ENCODE measurements at places on chromosomes 13 and 19. TPM values are rescaled to one million over a fixed set of nuclear protein-coding genes. Genes with fewer than 3 reads are reported as not detected.

DNA sequence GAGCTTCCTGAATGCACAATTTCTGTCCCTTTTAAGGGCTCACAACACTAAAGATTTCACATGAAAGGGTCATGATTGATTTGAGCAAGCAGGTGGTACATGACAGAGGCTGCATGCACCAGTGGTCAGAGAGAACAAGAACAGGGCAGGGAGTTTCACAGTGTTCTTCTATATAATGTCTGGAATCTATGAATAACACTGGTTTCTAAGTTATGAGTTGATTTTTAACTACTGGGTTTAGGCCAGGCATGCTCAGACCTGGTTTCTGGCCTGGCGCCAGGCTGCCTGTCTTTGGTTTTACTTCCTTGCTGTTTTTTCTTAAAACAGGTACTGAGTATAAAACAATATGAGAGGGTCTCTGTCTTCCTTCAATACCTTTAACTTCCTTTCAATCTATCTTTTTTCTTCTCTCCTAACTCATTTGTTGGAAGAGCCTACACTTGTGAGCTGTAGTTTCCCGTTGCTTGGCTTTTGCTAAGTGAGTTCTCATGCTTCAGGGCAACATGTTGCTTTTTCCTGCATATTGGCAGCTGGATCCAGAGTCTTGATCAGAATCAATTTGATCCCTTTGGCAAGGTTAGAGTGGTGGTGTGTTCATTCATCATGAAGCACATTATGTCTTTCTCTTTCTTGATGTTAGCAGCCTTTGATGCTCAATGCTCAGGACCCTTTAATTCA lies 38.5 kb upstream of the FGF14 start:
- H3K27ac ChIP-seq, result no peak overlapping the region
- H3K4me3 ChIP-seq, result no peak overlapping the region
- H3K36me3 ChIP-seq, result no peaks in the 10 kb centered on the region
- no peaks in the 10 kb centered on the region for H3K4me1 ChIP-seq
- H3K27me3 ChIP-seq, result no peaks in the 10 kb centered on the region
- DNase-seq, result no peak

Gene OVOL3
- polyA plus RNA-seq, result not detected

DNA sequence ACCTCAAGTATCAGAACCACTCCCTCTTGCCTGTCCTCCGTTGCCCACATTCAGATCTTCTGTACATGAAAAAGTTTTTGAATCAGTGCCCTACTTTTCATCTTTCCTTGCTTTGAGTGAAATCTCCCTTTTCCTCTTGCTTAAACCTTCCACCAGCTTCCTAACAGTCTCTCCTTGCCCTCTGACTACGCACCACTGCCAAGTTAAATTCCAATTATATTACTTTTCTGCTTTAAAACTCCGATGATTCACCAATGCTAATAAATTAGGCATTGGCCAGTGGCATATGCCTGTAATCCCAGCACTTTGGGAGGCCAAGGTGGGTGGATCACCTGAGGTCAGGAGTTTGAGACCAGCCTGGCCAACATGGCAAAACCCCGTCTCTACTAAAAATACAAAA lies 30.7 kb upstream of the RFXAP start:
- no peak for DNase-seq
- H3K4me1 ChIP-seq, result no peaks in the 10 kb centered on the region
- H3K36me3 ChIP-seq, result no peaks in the 10 kb centered on the region
- no peak overlapping the region for H3K27ac ChIP-seq

Gene SPTBN4
- polyA plus RNA-seq, result 0.20 TPM

Gene ZNF486
- 5.0 TPM for polyA plus RNA-seq

- no peak overlapping the region for H3K4me3 ChIP-seq
- DNase-seq, result no peak
- no peaks in the 10 kb centered on the region for H3K4me1 ChIP-seq
- H3K27me3 ChIP-seq, result no peaks in the 10 kb centered on the region
- no peak overlapping the region for H3K27ac ChIP-seq
Measured at GRCh38 chr13:50646070-50646469, 197.4 kb downstream of the DLEU7 start.

DNA sequence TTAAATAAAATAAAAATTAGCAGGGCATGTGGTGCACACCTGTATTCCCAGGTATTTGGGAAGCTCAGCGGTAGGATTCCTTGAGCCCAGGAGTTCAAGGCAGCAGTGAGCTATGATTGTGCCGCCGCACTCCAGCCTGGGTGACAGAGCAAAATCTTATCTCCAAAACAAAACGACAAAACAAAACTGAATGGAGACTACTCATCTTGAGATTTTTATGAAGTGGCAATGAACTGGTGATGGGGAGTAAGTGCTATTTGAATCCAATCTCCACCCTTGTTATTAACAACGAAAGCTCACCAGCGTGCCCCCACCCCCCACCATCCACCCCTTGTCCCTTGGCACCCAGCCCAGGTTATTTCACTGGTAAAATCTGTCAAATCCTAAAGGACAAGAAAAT lies 45.2 kb upstream of the URI1 start:
- no peaks in the 10 kb centered on the region for H3K36me3 ChIP-seq
- DNase-seq, result no peak
- no peaks in the 10 kb centered on the region for H3K27me3 ChIP-seq
- H3K4me3 ChIP-seq, result no peak overlapping the region
- no peak overlapping the region for H3K27ac ChIP-seq

Gene LHB
- polyA plus RNA-seq, result not detected

DNA sequence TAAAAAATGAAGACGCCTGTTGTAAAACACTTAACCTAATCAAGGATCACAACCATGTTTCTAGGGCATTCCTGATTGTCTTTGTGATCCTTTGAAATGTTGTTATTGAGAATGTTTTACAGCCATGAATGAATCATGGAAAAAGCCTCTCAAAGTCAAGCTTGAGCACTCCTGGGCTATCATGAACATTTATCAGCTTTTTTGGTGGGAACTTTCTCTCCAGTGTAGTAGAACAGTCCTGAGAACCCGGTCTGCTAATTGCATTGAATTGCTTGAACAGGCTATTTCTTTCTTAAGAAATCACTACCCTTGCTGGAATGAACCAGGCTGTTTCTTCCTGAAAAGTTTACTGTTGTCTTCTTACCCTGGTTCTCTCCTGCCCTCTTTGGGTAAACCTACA lies 516.5 kb downstream of the FGF9 start:
- H3K27me3 ChIP-seq, result no peaks in the 10 kb centered on the region
- H3K4me1 ChIP-seq, result no peaks in the 10 kb centered on the region
- DNase-seq, result no peak
- H3K4me3 ChIP-seq, result no peak overlapping the region

Gene ZIC5
- polyA plus RNA-seq, result not detected
